ENCODE measurements at places on chromosomes 12 and 14.
A peak's percentile ranks its signal among the peaks of the same experiment; 100 is the strongest.

DNA sequence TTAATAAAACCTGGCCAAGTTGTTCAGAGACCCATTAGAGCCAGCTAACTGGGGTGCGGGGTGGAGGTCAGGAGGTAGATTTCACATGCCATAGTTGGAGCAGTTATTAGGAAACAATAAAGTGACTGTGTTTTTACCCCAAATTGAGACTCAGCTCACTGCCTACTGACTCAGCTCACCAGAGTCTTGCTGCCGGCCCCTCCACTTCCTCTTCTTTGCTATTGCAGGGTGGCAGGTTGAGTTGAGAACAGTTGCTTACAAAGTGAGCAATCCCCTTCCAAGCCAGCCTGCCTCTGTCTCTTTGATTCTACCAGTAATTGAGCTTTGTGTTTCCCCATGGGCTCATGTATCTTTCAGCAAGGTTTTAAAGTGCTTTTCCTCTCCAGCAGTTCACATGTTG lies 12.9 kb downstream of the ST8SIA1 start:
- DNase-seq = no peak

DNA sequence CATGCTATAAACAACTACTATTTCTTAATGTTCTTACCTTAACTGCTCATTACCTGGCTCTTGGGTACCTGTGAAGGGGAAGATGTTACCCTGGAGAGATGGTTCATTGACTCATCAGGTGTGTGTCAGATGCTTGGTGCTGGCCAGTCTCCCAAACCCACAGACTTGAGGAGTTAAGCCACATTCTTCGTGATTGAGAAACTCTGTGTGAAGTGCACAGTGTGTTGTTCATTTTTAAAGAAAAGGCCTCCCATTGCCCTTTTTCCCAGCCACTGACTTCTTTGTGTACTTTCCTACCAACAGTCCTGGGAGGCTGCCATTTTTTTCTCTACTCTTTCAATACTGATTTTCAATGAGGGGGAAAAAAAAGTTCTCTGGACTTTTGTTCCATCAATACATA lies 3.2 kb downstream of the MGST1 start:
- DNase-seq = no peak

- no peak for DNase-seq
Observed at GRCh38 chr12:3085341-3086139, 8.4 kb downstream of the TSPAN9 start.

DNA sequence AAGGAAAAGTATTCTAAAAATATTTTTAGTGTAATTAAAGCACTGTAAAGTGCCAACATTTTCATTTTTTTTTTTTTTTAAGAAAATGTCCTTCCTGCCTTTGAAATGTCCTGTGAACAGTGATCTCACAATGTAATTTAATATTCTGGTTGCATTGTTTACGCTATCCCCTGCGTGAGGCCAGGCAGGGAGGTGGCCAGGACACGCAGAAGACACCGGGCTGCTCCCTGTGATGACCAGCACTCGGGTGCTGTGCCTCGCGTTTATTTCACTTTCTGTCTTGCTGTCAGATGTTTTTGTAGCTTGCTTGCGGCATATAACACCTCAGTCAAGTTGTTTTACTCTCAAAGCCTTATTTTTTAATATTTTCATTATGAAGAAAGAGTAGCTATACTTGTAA lies 18.5 kb downstream of the PIWIL1 start:
- DNase-seq = no peak

DNA sequence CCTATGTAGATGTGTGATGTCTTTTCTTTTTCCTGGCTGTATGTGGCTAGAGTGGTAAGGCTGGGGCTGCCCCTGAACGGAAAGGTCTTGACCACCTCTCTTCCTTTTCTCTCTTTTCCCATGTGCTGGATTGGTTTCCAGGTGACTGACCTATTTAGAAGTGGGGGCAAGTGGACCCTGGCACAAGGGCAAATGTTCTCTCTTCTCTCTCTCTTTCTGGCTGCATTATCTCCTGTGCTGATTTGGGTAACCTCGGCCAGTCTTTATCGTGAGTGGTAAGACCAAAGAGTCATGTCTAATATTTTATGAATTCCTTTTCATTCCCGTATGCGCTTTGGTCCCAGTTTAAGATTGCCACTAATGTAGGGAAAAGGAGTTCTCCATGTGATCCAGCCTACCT lies 16.2 kb downstream of the ZNF664 start:
- DNase-seq = no peak

DNA sequence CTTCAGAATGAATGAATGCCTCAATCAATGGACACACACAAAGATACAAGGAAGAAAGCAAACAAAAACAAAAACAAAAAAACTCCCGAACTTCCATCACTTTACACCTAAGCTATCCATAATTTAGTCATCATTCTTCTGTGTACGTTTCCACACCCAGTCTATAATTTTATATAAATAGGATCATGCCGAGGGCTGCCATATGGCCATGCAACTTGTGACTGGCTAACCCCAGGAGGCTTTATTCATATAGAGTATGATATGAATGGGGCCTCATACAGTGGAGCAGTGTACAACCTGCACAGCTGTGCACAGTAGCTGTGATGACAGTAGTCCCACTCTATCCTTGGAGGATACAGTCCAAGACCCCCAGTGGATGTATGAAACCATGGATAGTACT lies 365.7 kb downstream of the TMEM132D start:
- DNase-seq = no peak

- DNase-seq = no peak
Observed at GRCh38 chr14:96050482-96050881, 11.3 kb downstream of the C14orf132 start.

- peak; percentile 27 for DNase-seq
Observed at GRCh38 chr12:99619389-99620158, 28.0 kb upstream of the GARIN6 start.

DNA sequence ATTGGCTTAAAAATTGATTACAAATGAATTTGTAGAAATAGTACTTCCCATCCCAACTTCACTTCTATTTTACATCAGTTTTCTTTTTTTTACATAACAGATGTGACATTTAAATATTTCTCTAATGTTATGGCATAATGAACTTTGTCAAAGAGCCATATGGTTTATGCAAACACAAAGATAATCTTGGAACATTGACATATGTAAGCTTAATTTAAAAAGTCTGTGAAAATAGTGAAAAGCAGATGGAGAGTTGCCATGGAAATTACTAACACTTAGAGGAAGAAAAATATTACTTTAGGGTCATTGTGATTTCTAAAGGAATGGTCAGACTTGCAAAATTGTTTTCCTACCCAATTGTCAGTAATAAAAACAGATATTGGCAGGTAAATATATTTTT lies 232.4 kb downstream of the AEBP2 start:
- DNase-seq = no peak

DNA sequence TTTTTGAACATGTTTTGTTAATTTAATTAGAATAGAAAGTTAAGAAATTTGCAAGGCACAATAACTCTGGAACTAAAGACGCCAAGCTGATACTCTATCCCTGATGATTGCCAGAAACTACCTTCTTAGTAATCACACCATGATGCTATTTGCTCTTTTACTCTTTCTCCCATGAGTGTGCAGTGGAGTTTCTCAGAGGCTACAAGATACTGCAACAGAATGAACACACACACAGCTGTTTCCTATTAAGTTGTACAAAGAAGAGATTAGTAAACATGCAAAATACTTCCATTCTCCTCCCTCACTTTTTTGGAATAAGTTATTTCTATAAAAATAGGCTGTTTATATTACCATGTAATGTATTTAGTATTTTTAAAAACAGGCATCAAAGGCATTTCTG lies 1367.5 kb downstream of the AACS start:
- no peak for DNase-seq

- DNase-seq = no peak
Observed at GRCh38 chr14:73753124-73753886, 39.1 kb upstream of the PNMA1 start.

DNA sequence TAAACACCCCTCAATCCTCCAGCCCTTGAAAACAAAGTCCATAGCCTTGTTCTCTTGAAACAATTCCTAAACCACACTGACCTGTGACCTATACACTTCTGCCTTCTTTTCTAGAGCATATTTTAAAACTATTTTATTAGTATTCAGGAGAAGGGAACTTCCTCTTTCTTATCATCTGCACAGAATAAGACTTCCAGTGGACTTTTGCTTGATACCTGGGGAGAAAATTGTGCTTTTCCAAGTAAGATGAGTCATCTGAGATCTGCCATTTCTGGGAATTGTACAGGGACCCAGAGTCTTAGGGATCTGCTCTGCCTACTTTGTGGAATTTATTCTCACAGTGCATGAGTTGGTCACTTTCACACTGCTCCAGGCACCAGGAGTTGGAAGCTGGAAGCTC lies 10.5 kb upstream of the WNT5B start:
- no peak for DNase-seq

- DNase-seq = no peak
Observed at GRCh38 chr14:74942181-74942580, 13.2 kb downstream of the PGF start.

DNA sequence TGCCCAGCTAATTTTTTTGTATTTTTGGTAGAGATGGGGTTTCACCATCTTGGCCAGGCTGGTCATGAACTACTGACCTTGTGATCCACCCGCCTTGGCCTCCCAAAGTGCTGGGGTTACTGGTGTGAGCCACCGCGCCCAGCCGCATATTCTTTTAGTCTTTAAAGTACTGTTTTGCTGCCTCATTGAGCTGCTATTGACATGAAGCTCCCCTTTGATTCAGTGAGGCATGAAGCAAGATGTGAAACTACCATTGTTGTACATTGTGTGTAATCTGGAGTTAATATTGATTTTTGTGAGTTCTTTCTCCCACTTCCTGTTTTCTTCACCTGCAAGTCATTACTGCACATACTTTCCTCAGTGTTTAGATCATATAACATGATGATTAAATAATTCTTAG lies 80.8 kb downstream of the MNAT1 start:
- no peak for DNase-seq

DNA sequence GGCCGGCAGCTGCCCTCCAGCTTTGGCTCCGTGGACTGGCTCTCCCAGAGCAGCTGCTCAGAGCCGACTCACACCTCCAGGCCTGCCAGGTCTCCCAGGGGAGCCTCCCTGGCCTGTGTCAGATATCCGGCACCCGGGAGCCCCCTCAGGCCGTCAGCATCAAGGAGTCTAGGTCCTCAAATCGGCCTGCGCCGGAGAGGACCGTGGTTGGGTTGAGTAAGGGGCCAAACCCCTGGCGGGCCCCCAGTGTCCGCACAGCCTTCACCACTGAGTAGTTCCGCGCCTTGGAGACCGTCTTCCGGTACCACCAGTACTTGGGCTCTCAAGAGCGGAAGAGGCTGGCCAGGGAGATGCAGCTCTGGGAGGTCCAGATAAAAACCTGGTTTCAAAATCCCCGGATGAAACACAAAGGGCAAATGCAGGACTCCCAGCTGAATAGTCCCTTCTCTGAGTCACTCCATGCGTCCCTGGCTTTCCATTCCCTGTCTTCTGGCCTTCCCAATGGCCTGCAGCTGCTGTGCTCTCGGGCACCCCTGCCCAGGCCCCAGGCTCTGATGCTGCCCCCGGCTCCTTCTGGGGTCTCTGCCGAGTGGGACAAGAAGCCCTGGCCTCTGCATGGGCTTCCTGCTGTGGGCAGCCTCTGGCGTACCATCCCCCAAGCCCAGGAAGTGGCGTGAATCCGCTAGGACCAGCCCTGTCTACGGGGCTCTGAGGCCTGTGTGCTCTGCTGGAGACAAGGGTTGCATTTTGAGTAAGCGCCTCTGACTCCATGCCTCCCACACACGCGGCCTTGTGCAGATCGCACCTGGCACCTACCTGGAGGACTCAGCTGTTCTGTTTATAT lies 245.1 kb upstream of the ATXN7L3B start:
- no peak for DNase-seq

DNA sequence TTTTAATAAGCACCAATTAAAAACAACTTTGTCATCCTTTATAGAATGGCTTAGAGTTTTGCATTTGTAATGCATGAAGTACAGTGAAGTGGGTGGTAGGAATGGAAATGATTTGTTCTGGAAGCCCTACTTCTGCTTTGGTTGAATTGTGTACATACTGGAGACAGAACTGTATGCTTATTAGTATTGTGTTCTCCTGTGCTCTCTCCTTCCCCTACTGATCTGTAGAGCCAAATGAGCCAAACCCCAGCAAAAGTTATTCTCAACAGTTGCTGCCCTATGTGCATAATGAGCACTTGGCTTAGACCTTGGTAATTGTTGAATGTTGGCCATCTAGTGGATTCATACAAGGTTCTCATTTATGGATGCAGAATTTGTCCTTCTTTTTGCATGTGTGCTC lies 916.1 kb downstream of the GALC start:
- DNase-seq = no peak

- no peak for DNase-seq
Observed at GRCh38 chr12:78226763-78227162, 396.1 kb downstream of the NAV3 start.

- DNase-seq = no peak
Observed at GRCh38 chr14:52272375-52272774, 4.9 kb downstream of the PTGDR start.

GRCh38 chr12:47785036-47785886 lies 12.2 kb downstream of the SLC48A1 start:
- no peak for DNase-seq

- peak; percentile 96 for DNase-seq
Observed at GRCh38 chr12:130041983-130042812, 120.1 kb upstream of the FZD10 start.

DNA sequence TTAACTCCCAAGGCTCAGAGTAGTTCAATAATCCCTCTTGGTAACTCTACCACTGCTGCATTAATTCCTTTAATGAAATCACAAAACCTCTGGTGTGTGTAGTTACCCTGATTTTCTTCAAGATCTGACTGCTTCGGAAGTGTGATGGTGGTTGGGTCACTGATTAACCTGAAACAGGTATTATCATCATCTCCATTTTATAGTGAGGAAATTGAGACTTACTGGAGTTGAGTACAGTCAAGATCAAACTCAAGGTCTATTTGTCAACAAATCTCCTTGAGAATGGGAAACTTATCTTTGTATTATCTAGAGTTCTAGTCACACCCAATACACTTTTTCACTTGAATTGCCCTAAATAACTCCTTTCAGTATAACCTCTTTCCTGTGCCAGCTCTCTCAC lies 233.5 kb downstream of the BTG1 start:
- no peak for DNase-seq

GRCh38 chr12:43159506-43159905 lies 392.5 kb downstream of the ADAMTS20 start:
- no peak for DNase-seq

- no peak for DNase-seq
Observed at GRCh38 chr12:64876388-64877071, 52.1 kb downstream of the TBC1D30 start.

DNA sequence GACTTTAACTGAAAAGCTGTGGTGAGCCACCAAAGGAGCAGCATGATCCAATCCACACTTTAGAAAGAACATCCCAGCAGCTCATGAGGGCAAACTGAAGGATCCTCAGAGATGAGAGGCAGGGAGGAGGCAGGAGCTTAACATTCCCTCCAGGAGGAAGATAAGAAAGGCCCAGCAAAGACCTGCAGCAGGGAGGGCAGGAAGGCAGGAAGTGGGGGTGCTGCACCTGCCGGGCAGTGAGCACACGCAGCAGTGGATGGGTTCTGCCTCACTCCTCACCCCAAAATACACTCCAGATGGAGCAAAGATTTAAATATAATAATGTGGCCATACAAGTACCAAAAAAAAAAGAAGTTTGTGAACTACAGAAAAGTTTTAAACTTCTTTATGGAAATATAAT lies 48.4 kb downstream of the GCH1 start:
- DNase-seq = no peak
